ENCODE measurements at places on chromosomes 11 and 22.

DNA sequence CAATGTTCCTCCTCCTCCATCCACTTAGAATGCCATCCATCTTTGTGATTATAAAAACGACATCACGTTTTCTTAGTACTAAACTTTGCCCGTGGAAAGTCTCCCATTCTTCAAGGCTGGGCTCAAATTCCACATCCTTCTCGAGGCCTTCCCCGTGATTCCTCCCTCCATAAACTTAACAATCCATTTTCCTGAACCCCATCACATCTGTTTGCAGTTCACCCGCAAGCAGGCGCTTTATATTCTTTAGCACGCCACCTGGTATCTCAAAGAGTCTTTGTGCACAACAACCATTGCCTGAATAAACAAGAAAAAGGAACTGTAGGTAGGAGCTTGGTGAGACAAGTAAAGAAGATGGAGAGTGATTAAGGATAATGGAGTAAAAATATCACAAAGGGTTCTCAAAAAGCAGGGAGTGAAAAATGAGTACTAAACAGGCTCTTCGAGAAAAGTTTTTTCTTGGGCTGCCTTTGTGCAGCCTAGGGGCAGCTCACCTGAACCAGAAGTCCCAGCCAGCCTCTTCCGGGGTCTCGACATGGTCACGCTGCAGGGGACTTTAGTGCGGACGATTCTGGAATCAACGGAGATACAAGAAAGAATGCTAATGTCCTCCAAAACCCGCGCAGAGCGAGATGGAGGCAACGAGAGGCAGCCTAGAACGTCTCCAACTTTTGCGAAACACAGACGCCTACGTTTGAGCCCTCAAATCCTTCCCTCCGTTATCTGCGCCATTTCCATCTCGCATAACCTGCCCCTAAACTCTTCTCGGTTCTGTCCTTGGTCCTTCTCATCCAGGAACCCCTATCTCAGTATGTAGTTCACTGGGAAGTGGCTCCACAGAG is 585 bp downstream of the THYN1 start:
- DNase-seq: peak; percentile 47

GRCh38 chr22:50490531-50491308 is 4.1 kb downstream of the MIOX start:
- DNase-seq: no peak

DNA sequence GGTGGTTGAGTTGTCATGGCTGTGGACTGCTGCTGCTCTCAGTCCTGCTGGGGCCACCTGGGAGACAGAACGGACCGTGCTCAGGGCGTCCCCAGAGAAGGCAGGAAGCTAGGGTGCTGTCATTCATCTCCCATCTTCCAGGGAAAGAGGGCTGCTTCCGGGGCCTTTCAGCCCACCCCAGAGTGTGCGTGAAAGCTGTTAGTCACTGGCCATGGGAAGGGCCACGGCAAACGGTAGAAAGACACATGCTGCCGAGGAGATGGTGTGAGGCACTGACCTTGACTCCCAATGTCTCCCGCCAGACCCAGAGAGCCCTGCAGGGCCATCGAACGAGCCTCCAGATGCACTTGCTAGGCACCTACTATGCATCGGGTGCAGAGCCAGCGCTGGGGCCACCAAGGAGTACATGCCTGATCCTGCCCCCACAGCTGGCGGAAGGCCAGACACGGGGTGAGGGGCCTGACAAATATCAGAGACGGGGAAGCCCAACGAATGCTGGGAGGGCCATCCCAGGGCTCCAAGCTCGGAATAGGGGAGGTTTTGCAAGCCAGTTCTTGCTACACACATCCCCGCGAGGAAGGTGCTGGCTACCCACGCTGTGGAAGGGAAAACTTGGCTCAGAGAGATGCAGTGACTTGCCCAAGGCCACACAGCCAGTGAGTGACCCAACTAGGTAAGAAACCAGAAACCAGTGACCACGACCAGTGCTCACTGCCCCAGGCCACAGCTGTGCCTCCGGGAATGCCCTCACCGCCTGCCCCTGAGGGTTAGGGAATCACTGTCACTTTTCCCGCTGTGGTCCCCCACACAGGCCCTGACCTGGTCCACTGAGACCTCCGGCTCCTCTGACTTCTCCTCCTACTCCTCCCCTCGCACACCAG is 10.1 kb downstream of the RAC2 start:
- DNase-seq: peak; percentile 3

GRCh38 chr11:92769112-92769511 is 200.3 kb upstream of the MTNR1B start:
- DNase-seq: no peak

GRCh38 chr22:46500201-46500600 is 37.2 kb downstream of the CELSR1 start:
- DNase-seq: peak; percentile 90

DNA sequence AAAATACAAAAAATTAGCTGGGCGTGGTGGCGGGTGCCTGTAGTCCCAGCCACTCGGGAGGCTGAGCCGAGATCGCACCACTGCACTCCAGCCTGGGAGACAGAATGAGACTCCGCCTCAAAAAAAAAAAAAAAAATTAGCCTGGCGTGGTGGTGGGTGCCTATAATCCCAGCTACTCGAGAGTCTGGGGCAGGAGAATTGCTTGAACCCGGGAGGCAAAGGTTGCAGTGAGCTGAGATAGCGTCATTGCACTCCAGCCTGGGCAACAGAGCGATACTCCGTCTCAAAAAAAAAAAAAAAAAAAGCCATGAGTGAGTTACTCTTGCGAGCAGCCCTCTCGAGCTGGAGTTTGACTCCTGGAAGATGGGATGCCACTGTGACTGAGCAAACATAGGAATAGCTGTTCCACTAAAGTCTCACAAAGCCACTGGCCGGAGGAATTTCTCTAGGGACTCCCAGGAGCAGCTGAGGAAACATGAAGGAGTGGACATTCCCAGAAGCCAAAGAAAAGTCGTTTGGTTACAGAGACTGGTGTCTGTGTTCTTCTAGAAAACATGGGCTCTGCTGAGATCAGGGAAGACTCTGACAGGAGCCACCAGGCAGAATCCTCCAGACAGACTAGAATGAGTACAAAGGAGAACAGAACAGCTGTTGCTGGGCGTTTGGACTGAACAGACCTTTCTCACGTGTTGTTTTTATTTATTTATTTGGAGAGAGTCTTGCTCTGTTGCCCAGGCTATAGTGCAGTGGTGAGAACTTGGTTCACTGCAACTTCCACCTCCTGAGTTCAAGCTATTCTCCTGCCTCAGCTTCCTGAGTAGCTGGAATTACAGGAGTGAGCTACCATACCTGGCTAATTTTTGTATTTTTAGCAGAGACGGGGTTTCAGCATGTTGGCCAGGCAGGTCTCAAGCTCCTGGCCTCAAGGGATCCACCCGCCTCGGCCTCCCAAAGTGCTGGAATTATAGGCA is 32.4 kb upstream of the MYH9 start:
- no peak for DNase-seq

DNA sequence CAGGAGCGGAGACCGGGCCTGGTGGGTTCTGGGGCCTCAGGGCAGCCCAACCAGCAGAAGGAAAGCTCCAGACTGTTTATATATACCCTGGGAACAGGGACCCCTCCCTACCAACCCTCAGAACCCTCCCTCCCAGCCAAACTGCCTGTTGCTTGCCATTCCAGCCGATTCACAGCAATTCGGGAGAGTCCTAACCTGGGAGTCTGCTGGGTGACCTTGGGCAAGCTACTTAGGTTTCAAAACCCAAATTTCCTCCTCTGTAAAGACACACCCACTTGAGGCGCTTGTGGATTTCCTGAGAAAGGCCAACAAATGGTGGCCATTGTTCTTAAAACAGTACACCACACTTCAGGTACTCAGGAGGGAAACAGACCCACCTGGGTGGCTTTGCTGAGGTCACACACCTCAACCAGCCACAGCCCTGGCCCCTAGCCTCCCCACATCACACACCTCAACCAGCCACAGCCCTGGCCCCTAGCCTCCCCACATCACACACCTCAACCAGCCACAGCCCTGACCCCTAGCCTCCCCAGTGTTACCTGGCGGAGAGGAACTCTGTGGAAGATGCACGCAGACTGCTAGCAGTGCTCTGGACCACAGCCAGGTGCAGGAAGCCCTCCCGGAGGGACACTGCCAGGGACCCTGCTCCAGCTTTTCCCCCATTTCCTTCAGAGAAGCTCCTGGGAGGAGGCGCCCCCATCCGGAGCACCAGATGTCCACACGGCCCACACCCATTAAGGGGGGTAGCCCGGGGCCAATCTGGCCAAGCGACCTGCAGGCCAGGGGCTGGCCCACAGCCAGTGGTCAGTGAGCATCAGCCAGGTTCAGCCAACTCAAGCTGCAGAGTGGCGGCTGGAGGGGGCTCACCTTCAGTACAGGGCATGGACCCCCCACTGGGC is 6.2 kb downstream of the SHISA8 start:
- peak; percentile 60 for DNase-seq

DNA sequence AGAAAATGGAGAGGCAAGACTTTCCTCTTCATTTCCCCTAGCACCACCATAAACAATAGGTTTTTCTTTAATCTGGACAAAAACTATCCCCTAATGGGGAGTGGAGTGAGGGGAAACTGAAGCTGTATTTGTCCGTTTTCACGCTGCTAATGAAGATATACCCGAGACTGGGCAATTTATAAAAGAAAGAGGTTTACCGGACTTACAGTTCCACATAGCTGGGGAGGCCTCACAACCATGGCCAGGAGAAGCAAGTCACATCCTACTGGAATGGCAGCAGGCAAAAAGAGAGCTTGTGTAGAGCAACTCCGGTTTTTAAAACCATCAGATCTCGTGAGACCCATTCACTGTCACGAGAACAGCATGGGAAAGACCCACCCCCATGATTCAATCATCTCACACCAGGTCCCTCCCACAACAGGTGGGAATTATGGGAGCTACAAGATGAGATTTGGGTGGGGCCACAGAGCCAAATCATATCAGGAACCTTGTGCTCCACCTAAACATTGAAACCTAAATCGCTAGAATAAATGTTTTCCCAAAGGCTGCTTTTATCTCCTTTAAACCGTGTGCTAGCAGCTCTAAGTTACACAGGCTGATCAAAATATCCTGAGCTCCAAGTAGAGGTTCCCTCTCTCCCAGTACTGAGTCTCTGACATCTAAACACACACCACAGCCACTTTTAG is 4.3 kb downstream of the UBQLN3 start:
- DNase-seq: no peak

DNA sequence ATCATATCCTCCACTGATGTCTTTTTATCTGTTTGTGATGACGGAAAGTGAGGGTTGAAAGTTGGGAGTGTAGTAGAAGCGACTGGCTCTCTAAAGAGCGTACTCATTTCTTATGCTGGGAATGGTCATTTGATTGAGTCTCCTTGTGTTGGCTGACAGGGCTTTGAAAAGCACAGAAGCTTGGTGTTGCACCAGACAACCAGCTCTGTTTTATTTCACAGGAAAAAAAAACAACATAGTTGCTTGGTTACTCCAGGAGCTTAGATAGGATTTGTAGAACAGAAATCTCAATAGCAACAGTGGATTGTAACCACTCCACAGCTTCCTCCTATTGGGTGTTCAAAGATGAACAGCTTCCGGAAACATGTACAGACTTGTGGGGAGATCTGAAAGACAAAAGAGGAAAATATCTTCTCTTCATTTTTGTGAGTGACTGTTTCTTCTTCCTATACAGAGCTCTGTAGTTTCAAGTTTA is 2.7 kb downstream of the RBM14 start:
- DNase-seq: no peak

- peak; percentile 85 for DNase-seq
These were observed 42.2 kb upstream of the INCENP start for GRCh38 chr11:62081378-62082291.

DNA sequence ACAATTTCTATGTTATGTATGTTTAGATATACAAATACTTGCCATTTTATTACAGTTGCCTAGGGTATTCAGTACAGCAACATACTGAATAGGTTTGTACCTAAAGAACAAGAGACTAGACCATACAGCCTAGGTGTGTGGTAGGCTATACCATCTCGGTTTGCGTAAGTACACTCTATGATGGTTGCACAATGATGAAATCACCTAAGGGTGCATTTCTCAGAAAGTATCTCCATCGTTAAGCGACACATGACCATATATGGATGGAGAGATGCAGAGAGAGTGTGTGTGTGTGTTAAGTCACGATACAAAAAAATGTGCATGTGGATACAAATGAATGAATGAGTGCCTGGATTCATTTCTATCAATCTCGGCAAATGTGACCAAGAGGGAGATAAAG is 37.7 kb downstream of the NARS2 start:
- no peak for DNase-seq

- DNase-seq: no peak
These were observed 45.9 kb upstream of the ARHGAP32 start for GRCh38 chr11:129237880-129238638.

DNA sequence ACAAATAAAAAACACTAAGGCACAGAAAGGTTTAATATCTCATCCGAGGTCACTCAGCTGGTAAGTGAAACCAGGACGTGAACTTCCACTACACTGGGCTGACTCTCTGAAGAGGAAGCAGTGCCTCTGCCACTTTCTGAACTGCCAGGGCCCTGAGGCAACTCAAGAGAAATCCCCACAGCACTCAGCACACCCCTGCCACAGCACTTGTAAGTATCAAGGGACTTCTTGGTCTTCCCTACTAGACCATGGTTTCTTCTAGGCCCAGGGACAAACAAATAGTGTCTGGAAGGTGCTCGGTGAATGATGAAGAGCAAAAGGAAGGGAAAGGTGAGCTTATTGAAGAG is 49.7 kb downstream of the RPL27A start:
- no peak for DNase-seq

DNA sequence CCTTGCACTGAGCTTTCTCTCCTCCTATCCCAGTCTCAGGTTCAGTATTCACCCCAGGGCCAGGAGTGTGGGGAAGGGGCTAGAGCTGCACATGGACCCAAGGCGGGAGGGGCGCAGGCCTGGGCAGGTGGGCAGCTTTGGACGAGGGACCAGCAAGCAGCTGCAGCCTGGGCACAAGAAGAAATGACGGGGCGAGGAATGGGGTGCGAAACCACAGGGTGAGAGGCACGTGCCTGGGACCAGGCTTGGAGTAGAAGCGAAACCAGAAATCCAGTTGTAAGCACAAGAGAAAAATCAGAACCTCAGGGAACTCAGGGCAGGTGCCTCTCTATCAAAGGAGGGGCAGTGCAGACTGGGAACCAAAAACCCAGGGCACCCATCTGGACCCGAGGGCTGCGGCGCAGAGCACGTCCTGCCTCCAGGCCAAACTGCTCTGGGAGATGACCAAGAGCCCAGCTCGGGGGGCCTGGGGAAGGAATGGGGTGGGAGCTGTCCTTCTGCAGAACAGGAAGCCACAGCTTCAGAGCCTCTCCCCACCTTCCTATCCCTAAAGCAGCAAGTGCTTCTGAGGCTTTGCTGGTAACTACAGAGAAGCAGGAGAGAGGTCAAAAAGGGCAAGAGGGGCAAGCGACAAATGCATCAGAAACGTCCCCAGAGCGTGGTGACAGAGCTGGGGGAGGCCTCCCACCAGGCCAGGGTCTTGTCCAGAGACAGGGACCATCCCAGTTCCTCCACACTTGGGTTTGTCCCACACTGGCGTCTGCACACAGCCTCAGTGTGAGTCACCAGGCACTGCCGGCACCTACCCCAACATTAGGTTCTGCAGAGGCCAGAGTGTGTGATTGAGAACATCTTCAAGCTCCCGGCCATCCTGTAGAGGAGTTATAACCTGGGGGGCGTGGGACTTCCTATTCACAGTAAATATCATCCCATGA is 18.3 kb upstream of the TMPRSS4 start:
- DNase-seq: no peak

GRCh38 chr11:93512949-93513667 is 30.1 kb downstream of the SMCO4 start:
- DNase-seq: no peak

GRCh38 chr22:45328822-45329529 is 19.2 kb downstream of the FAM118A start:
- no peak for DNase-seq

Data from iPS-NIHi11 (cell line).